ENCODE measurements at places on chromosomes 16 and 17. TPM values are rescaled to one million over a fixed set of nuclear protein-coding genes. Genes with fewer than 3 reads are reported as not detected.
A peak's percentile ranks its signal among the peaks of the same experiment; 100 is the strongest.

The SLC52A1 gene
- not detected for total RNA-seq

The CDH5 gene
- total RNA-seq = 0.15 TPM

GRCh38 chr16:48323783-48324775 lies 61.1 kb downstream of the SIAH1 start:
- H3K27ac ChIP-seq = no peak overlapping the region
- H3K4me1 ChIP-seq = no peaks in the 10 kb centered on the region

DNA sequence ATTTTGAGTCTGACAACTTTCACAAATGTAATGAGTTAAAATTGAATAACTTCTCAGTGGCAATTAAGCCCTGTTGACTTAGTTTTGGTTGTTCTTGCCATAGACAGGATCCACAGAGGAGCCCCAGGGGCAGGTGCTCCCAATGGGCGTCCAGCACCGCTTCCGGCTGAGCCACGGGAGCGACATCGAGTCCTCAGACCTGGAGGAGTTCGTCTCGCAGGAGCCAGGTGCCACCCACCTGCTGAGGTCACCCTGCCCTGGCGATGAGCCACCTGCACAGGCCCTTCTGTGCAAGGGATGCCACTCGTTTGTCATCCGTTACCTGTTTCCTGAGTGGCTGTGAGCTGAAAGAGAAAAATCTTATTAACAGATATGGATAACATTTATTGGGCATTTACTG lies 10.7 kb downstream of the CCDC40 start:
- no peak overlapping the region for H3K4me3 ChIP-seq
- no peak for DNase-seq
- no peaks in the 10 kb centered on the region for H3K4me1 ChIP-seq
- no peak overlapping the region for H3K27ac ChIP-seq
- no peaks in the 10 kb centered on the region for H3K27me3 ChIP-seq
- no peaks in the 10 kb centered on the region for H3K36me3 ChIP-seq

DNA sequence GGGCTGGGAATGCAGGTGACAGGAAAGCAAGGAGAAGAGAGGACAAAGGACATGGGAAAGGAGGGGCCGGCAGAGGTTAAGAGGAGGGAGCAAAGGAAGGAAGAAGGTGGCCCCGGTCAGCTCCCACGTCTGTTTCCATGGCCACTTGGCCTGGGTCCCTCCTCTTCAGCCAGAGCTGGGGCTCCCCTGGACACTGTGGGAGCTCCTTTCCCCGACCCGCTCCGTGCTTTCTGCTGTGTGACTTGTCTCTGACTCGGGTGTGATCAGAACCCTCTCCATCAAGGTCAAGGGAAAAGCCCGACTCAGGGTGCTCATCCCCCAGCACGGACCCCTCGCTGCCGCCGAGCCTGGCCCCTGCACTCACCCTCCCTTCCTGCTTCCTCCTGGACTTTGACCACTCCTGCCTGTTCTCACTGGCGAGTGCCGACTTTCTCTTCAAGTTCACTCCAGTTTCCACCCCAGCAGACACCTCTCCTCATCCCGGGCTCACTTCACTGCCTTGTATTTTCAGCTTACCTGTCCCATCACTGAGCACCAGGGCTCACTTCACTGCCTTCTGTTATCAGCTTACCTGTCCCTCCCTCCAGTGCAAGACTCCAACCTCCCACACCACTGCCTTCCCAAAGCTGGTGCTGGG lies 61.2 kb downstream of the MEAK7 start:
- no peaks in the 10 kb centered on the region for H3K27me3 ChIP-seq
- no peak overlapping the region for H3K4me3 ChIP-seq
- no peak for DNase-seq
- H3K4me1 ChIP-seq = no peaks in the 10 kb centered on the region
- H3K27ac ChIP-seq = no peak overlapping the region

GRCh38 chr16:25838724-25839186 lies 147.0 kb downstream of the HS3ST4 start:
- no peaks in the 10 kb centered on the region for H3K27me3 ChIP-seq
- H3K4me1 ChIP-seq = no peaks in the 10 kb centered on the region
- peak; percentile 27 for DNase-seq
- no peak overlapping the region for H3K4me3 ChIP-seq
- no peaks in the 10 kb centered on the region for H3K36me3 ChIP-seq

All from HCT116 (cell line).